ENCODE measurements at places on chromosomes 12 and 14. TPM values are rescaled to one million over a fixed set of nuclear protein-coding genes. Genes with fewer than 3 reads are reported as not detected.

DNA sequence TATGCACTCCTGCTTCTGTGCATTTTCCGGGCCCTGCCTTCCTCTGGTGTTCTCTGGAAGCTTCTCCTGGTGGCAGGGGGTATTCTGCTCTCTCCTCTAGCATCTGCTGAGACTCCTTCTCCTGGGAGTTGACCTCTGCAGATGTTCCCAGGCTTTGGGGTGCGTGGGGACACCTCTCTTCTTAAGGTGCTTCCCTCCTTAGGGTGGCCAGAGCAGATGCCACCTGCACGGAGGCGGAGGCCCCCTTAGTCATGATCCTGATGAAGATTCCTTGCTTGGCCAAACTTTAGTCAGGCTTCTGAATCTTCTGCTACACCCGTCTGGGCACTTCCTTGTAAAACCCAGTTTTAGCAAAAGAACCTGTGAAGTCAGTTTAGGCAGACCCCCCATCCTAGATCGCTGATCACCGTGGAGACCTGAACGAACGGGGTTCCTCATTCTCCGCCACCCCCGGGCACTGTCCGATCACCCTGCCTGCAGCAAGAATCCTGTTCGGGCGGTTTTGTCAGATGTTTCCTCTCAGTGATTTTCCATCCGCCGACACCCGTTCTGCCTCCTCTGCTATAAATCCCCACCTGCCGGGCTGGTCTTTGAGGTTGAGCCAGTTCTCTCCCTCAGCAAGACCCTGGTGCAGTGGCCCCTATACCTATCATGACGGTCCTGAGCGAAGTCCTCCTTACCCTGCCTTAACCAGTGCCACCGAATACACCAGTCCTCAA lies 111.9 kb downstream of the CALM1 start:
- peak; percentile 76 for DNase-seq

DNA sequence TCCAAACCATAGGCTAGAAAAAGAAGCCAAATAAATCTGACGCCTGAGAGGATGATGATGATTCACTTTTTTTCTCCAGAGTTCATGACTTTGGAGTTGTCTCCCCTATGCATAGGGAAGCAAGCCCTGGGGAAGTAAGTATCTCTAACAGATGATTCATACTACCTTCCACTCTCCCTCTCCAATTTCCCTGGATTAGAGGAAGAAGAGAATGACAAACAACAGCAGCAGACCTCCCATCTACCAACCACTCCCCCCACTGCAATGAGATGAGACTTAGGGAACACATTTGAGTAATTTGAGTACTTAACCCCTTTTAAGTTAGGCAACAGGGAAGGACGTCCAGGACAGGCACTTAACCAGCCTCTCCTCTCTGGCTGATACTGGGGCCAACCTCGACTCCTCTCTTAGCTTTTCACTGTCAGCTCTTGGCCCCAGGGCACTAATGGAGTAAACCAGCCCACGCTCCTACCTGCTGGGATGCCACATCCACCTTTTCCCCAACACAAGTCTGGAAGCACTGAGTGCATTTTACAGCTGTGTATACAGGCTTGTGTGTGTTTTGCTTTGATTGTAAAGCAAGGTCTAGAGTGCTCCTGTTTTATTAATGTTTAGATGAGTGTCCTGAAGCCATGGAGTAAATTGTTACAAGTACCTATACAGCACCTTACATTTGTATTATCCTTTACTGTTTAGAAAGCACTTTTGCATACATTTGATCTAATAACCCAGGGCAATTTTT lies 180.7 kb downstream of the PHLDA1 start:
- no peak for DNase-seq

Gene SELPLG
- total RNA-seq = 22.4 TPM

DNA sequence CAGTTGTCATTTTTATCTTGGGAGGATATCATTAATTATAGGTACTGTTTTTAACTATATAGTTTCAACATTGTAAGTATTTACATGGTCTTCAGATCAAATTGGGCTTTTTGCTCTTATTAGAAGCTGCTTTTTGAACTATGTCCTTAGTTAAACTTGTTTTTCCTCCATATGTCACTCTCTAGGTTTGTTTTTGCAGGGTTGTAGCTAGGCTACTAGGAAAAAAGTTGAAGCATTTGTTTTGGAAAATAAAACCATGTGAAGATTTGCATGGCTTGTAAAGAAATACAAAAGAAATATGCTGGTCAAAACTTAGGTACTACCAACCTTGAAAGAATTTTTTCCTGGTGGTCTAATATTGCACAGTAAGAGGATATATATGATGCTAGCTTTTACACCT lies 3.4 kb downstream of the ARID2 start:
- no peak for DNase-seq

GRCh38 chr12:54392485-54393206 lies 8.1 kb upstream of the ZNF385A start:
- no peak for DNase-seq

DNA sequence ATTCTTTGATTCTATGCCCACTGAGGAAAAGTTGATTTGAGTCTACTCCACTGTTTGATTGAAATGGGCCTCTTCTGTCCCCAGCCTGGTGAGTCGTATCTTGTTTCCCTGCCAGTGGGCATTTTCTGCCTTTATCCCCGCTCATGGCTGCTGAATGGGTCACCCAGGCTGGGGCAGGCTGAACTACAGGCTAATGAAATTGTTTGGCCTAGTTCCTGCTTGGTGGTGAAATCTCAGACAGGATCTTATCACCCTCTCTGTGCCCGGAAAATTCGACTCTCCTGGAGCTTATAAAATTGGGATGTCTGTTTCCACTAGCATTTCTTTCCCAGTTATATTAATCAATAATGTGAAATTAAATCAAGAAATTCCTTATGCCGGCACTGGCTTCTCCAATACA lies 65.0 kb downstream of the CHST11 start:
- DNase-seq = no peak

GRCh38 chr12:65025136-65025535 lies 96.0 kb downstream of the WIF1 start:
- no peak for DNase-seq

DNA sequence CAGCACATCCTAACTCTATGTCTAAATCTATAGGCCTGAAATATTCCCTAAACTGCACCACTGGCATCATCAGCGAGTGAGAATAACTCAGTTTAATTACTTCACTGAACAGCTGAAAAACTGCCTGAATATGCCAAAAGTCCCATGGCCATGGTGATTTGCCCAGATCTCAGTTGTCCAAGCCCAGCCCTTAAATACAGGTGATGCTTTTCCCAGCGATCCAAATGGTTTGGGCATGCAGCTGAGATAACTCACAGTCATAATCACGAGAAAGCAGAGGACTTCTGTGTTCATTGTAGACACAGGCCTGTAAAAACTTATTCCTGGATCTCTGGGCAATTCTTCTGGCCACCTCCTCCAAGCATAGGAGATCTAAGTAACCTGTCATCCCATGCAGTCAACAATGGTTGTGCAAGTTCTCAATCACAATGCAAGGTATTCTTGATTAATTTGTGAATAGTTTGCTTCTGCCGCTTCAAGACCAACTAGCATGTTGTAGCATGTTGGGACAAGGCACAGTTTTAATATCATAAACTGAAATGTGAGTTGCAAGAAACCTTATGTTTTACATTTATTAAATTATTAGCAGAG lies 40.5 kb downstream of the DUSP6 start:
- no peak for DNase-seq

DNA sequence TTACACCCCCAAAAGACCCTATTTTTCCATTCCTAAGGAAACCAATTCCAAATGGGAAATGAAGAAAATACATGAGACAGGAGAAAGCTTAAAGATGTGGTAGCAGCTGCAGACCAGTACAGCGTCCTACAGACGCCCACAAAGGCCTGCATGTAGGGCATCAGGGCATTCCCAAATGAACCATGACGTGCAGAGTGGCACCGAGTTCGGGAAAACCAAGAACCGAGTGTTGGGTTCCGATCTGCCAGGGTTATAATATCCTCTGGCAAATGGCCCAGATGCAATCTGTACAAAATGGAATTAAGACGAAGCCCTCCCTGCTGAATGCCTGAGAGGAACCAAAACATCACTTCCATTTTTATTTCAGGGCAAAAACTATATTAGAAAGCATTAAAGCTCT lies 34.4 kb upstream of the SELPLG start:
- DNase-seq = no peak

Gene TMPRSS12
- total RNA-seq = not detected

Gene HOXC6
- 0.26 TPM for total RNA-seq

Gene MUCL1
- not detected for total RNA-seq

DNA sequence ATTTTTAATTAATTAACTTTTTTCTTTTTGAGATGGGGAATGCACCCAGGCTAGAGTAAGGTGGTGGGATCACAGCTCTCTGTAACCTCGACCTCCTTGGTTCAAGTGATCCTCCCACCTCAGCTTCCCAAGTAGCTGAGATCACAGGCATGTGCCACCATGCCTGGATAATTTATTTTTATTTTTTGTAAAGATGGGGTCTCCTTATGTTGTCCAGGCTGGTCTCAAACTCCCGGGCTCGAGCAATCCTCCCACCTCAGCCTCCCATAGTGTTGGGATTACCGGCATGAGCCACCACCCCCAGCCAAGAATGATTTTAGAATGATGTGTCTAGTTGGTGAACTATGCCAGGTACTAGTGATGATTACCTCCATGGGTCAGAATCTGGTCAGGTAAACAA lies 6.6 kb upstream of the LRP10 start:
- no peak for DNase-seq

GRCh38 chr12:3362737-3363136 lies 128.3 kb upstream of the PRMT8 start:
- no peak for DNase-seq

DNA sequence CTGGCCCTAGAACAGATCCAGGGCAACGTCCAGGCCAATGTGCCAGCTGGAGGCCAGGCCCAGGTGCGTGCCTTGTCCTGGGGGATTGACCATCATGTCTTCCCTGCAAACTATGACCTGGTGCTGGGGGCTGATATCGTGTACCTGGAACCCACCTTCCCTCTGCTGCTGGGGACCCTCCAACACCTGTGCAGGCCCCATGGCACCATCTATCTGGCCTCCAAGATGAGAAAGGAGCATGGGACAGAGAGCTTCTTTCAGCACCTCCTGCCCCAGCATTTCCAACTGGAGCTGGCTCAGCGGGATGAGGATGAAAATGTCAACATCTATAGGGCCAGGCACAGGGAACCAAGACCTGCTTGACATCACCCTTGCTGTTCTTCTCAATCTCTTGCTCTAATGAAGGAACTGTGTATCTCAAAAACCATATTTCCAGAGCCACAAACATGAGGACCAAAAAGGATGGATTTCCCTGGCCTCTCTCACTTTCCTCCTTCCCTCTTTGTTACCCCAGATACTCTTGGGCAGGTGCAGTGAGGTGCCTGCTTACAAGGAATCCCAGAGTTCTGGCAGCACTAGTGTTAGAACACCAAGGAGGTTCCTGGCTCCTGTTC lies 2.2 kb upstream of the TSFM start:
- DNase-seq = no peak

GRCh38 chr12:111980598-111980997 lies 32.4 kb downstream of the TMEM116 start:
- DNase-seq = no peak

Gene HOXC12
- not detected for total RNA-seq

- DNase-seq = no peak
Observed at GRCh38 chr14:85607651-85608081, 77.7 kb downstream of the FLRT2 start.

GRCh38 chr14:90487031-90487430 lies 90.2 kb downstream of the CALM1 start:
- DNase-seq = peak; percentile 57

DNA sequence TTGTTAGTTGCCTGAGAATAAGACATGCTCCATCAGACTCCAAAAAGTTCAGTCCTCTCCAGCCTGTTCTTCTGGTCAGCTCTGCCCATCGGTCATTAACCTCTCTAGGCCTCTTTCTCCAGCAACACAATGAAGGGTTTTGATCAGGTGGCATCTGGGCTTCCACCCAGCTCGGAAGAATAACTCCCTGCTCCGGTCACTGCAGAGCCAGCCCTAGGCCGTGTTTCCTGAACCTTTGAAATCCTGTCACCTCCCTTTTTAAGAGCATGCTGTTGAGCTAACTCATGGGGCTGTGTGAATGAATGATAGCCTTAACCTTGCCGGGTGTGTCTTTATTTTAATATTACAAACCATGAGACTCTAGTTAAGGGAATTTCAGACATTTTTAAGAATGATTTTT lies 117.1 kb downstream of the GXYLT1 start:
- DNase-seq = peak; percentile 18

GRCh38 chr12:52245962-52246569 lies 13.0 kb downstream of the KRT7 start:
- no peak for DNase-seq

Gene KRT79
- not detected for total RNA-seq

DNA sequence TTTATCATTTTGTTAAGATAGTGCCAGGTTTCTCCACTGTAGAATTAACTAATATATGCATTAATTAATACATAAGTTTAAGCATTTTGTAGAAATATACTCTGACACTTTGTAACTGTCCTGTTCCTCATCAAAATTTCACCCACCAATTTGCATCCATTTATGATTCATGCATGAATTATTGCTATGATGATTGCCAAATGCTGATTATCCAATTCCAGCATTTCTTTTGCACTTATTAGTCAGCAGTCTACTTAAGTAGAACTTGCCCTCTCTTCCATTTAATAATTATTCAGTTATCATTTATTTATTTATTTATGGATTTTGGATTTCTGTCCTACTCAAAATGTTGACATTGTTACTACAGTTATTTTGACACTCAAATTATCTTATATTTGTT lies 72.2 kb downstream of the SLC6A15 start:
- DNase-seq = no peak

DNA sequence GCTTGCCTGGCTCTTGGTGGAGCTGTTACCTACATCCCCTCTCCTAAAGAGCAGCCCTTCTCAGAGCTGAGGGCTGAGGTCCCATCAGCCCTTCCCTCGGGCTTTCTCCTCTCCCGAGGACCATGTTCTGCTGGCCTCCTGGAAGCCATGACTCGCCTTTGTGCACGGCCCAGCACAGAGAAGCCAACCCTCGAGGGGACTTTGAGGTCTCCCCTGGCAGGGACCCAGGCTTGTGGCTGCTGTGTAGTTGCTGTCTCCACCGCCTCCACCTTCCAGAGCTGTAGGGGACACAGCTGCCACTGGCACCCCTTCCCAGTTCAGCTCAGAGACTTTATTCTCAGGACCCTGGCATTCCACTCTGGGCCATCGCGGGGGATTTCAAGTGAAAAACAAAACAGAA lies 22.9 kb upstream of the CCND2 start:
- no peak for DNase-seq

DNA sequence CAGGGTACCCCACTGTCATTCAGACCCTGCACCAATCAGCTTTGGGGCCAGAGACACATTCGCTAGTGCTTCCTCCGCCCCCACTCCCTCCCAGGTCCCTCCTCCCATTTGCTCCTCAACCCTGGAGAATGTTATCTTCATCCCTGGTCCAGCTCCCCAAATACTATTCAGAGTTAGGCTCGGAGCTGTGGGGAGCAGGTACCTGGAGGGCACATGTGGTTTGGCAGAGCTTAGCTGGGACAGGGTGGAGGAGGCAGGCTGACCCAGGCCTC lies 19.5 kb downstream of the VSX2 start:
- DNase-seq = no peak
